Fibroblast of skin of right quadriceps (primary cell): ENCODE measurements at places on chromosomes 5 and 9.

- no peak for DNase-seq
These were observed 35.6 kb upstream of the NSMF start for GRCh38 chr9:137494550-137495351.

GRCh38 chr9:94593459-94594345, at the start of gene FBP2:
Gene FBP2, minus strand, starts transcription at chr9:94593824. Its CDS starts 98 bp downstream, at chr9:94593726.
- no peak for DNase-seq

DNA sequence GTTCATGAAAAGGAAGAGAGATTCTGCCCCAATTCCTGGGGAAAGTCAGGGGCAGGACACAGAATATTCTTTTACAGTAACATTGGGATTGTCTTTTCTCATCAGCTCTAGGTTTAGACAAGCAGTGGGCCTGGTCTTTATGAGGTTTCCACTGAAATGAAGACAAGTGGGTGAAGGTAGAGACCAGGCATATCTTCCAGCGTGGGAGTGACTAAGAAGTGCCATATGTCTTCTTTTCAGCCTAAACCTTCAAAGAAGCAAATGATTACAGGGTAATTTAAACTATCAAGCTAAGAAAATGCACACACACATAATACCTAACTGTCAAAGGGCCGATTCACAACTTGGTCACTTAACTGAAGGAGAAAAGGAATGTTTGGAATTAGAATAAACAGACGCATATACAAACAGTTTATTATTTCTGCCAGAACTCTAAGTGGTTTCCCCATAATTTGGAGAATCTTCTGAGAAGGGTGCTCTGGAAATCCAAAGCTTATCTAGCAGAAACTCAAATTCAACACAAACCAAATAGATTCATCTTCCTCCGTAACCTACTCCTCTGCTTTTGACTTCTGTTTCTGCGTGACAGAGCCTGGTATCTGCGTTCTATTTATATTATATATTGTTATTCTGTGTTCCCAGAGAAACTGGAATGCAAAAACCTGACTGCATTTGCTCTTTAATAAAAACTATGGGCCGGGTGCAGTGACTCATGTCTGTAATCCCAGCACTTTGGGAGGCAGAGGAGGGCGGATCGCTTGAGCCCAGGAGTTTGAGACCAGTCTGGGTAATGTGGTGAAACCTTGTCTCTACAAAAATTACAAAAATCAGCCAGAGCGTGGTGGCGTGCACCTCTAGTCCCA, 22.0 kb upstream of the TEK start:
- DNase-seq, result peak; percentile 76

DNA sequence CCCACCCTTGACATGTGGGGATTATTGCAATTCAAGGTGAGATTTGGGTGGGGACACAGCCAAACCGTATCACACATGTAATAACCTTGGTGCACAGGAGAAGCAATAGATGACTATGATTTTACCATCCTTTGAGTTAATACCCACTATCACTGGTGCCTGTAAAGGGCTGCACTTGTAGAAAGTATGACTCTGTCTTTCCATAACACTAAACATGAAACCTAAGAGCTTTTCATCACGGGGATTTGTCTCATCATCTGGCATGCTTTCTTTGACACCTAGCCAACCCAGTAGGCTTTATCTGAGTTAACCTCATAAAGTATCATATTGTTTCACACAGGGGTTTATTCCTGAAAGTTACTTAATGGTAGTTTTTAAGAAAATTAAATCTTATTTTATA, 188.9 kb upstream of the TNC start:
- DNase-seq, result peak; percentile 21

DNA sequence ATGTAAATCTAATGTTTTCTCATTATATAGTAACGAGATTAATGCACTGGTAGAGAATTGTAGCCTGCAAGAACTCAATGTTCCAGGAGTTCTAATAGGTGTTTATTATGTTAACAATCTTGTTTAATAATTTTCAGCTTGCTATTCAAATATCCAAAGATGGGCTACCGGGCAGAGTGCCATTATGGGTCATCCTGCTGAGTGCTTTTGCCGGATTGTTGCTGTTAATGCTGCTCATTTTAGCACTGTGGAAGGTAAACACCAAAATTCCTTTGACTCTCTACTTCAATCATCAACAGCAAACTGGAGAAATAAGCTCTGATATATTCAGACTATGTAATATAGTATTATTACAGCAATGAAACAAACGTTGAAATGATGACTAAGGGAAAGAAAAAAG, 41.9 kb upstream of the ITGA2 start:
- peak; percentile 10 for DNase-seq

GRCh38 chr5:17050236-17050635, 114.1 kb upstream of the MYO10 start:
- DNase-seq, result no peak

GRCh38 chr9:133113949-133114885, 6.8 kb downstream of the RALGDS start:
- peak; percentile 17 for DNase-seq

DNA sequence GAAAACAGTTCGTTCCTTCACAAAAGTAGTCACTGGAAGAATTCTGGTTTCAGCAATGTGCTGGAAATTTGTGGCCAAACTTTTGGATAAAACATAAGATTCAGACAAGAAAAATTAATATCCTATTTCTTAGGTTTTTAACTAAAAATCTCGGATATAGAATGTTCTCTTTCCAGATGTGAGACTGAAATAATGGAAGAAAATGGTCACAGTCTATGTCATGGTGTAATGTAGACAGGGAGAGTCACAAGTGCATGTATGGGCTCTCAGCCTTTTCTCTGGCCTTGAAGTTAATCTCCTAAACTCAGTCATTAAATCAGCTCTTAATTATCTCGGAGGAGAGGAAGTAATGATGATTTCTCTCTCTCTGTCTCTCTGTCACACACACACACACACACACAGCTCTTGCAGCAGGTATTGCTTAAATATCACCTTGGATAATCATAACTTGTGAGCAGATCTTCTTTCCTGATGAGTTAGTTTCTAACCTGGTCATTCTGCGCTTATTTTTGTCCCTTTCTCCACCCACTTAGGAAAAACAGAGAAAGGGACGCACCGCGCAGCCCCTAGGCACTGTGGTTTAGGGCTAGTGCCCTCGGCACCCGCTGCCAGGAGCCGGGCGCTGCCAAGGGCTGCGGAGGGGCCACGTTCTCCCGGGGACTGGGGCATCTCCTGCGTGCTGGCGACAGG, 672 bp upstream of the ITGA2 start:
- no peak for DNase-seq

DNA sequence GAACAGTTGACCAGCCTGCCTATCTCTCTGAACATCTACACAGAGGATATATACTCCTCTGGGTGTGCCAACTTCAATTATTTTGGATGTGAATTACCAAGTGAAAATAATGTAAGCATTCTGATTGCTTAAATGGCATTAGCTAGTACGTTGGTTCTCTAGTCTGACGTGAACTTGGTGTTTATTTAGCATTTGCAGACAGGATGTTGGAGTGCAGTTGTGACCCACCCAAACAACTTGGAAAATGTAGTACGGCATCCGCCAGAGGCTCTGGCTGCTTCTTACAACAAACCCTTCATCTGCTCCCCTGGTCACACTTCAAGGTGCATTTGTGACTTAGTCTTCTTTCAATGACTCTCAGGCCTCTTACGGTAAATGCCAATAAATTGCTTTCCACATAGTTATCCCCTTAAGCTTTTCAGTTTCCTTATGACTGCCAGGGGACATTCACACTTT, 616.6 kb downstream of the PDE4D start:
- DNase-seq, result no peak

- peak; percentile 88 for DNase-seq
These were observed 113.8 kb downstream of the ALDH1A1 start for GRCh38 chr9:72839085-72839484.

DNA sequence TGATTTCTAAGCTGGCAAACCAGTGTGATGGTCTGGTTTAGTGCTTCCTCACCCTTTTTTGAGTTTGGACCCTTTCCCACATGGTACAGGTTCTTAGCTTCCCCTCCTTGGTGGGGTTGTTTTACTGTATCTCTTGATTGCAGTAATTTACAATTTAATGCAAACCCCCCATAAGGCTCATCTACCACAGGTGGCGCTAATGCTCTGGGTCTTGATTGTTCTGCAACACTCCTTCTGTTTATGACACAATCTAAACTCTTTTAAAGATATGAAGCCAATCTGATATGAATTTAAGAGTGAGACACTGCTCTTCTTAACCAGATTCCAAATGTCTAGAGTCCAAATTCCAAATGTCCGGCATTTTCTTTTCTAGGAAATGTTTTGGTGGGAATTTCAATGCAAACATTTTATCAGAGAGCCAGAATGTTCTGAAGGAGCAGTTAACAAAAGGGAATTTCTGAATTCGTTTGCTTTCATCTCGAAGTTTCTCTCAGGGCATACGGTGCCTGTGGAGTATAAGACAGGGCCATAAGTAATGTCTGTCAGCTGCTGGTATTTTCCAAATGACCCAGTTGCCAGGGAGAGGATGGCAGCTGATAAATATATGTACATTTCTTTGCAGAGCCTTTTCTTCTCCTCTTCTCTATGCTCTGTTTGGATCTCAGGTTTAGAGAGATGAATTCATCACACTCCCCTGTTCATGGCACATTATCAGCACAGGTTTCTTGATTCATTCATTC, 246.8 kb downstream of the ARHGAP26 start:
- DNase-seq, result peak; percentile 38

DNA sequence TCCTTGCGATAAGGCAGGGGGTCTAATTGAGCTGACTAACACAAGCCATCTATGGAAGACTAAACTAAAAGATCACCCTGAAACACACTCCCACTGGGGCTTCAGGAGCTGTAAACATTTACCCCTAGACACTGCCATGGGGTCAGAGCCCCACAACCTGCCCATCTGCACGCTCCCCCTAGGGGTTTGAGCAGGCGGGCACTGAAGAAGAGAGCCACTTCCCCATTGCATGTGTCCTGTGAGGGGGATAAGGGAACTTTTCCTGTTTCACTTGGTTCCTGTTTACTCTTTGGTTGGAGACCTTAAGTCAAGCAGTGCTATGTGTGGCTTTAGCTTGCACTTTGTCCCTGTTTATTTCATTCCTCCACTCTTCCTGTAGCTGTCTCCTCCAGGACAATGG, 1929.5 kb upstream of the CDH9 start:
- no peak for DNase-seq

DNA sequence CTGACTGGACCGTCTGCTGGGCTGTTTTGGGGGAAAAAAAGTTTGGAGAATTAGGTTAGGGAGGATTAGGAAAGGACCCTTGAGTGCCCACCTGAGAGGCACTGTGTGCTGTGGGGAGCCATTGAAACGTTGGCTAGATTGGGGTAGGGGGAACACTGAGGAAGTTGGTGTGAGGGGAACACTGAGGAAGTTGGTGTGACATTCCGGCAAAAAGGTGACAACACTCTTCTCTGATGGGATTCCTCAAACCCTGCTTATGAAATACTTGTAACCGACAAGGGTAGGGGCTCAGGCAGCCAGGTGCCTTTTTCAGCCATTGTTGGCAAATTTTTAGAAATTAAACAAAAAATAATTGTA, 1.0 kb downstream of the CYSTM1 start:
- DNase-seq, result no peak

GRCh38 chr5:123204251-123204650, 115.2 kb downstream of the PRDM6 start:
- peak; percentile 52 for DNase-seq

DNA sequence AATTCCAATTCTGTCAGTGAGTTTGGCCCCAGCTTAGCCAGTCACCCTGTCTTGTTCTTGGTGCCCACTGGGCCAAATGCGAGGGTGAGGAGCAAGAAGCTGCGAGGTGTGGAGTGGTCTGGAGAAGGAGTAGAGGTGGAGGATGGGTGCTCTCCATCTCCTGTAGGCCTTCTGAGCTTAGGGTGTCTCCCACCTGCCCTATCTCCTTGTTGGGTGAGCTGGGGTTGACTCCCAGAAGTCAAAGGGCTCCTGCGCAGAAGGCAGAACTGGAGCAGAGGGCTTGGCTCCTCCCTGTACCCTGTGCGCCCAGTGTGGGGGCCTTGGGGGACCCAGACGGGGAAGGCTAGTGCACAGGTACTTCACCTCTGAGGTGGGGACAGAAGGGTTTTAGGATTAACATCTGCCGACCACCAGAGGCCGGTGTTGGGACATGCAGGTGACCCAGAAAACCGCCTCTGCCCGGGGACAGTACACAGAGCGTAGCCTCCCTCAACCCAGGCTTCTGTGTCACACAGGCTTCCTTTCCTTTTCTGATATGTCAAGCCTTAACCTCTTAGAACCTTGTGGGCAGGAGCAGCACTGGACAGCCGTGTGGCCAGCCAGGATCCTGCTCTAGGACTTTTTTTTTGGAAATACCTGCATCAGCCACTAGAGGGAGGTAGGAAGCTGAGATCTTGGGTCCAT, 16.9 kb downstream of the IL5 start:
- DNase-seq, result peak; percentile 40

- DNase-seq, result no peak
These were observed 2.2 kb downstream of the SARDH start for GRCh38 chr9:133735931-133736330.
